ENCODE measurements at places on chromosomes 5 and 9.

GRCh38 chr9:107190061-107190935 is 92.8 kb upstream of the RAD23B start:
- no peaks in the 10 kb centered on the region for H3K36me3 ChIP-seq
- no peak for DNase-seq
- no peaks in the 10 kb centered on the region for H3K4me1 ChIP-seq
- no peaks in the 10 kb centered on the region for H3K27me3 ChIP-seq

GRCh38 chr9:78677326-78677725 is 380.4 kb downstream of the PSAT1 start:
- H3K27me3 ChIP-seq: no peaks in the 10 kb centered on the region
- H3K27ac ChIP-seq: no peak overlapping the region
- no peak for DNase-seq
- no peak overlapping the region for H3K4me3 ChIP-seq

GRCh38 chr5:116754556-116754955 is 179.9 kb upstream of the SEMA6A start:
- DNase-seq: no peak
- no peaks in the 10 kb centered on the region for H3K27me3 ChIP-seq
- H3K4me1 ChIP-seq: no peaks in the 10 kb centered on the region

GRCh38 chr9:12718482-12719026 is 25.4 kb downstream of the TYRP1 start:
- H3K36me3 ChIP-seq: no peaks in the 10 kb centered on the region
- no peaks in the 10 kb centered on the region for H3K4me1 ChIP-seq
- DNase-seq: no peak
- no peaks in the 10 kb centered on the region for H3K27me3 ChIP-seq

DNA sequence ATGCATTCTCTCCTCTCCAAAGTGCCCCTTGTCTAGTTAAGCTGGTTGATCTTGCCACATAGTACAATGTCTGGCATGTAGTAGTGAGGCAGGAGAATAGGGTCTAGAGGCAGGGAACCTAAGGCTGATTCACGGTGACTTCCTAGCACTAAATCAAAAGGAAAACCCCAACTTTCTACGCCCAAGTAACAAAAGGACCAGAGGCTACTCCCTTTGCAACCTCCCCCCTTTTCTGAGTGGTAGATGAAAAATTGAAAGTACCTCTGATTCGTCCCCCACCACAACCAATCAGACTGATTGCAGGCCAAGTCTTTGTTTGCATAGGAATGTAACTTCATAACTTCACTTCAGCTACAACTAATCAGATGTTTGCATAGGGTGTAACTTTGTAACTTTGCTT is 278.8 kb downstream of the PSAT1 start:
- H3K27me3 ChIP-seq: no peaks in the 10 kb centered on the region
- H3K36me3 ChIP-seq: no peaks in the 10 kb centered on the region
- no peaks in the 10 kb centered on the region for H3K4me1 ChIP-seq
- H3K27ac ChIP-seq: no peak overlapping the region
- no peak for DNase-seq
- no peak overlapping the region for H3K4me3 ChIP-seq

DNA sequence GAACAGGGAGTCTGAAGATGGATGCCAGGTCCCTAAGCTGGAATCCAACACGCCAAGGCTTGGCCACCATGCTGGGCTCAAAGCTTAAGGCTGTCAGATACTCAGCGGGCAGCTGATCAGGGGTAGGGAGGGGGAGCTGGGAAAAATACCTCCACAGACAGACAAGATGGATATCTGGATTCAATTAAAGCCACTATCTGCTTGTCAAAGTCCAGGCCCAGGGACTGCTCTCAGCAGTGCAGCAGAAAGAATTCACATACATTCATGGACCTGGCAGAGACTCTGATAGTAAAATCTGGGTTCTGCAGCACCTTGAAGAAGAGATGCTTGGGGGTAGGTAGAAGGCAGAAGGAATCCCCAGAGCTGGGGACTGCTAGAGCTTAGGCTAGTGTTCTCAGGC is 3.2 kb upstream of the RPP25L start:
- no peak overlapping the region for H3K4me3 ChIP-seq
- H3K27me3 ChIP-seq: no peaks in the 10 kb centered on the region
- H3K27ac ChIP-seq: no peak overlapping the region
- no peaks in the 10 kb centered on the region for H3K36me3 ChIP-seq
- peaks cover 24% of the 10 kb centered on the region for H3K4me1 ChIP-seq

GRCh38 chr5:32833663-32834062 is 122.5 kb downstream of the NPR3 start:
- no peak for DNase-seq
- H3K4me3 ChIP-seq: no peak overlapping the region
- H3K27me3 ChIP-seq: no peaks in the 10 kb centered on the region
- no peaks in the 10 kb centered on the region for H3K36me3 ChIP-seq
- H3K4me1 ChIP-seq: no peaks in the 10 kb centered on the region

DNA sequence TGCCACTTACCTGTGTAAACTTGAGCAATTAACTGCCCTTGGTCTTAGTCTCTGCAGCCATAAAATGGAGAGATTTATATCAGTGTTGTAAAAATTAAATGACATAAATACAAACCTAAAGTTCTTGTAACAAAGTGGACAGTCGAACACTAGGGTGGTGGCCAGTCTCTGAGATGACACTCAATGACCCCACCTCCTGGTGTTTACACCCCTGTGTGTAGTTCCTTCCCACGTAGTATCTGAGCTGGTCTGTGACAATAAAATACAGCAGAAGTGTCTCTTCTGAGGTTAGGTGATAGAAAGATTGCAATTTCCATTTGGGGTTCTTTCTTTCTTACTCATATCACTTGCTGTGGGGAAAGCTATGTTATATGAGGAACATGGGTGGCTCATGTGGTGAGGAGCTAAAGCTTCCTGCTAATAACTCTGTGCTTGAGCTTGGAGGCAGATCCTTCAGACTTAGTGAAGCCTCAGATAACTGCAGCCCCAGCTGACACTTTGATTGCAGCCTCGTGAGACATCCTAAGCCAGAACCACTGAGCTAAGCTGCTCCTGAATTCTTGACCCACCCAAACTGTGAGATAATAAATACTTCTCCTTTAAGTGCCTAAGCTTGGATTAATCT is 173.4 kb upstream of the CHD1 start:
- H3K36me3 ChIP-seq: no peaks in the 10 kb centered on the region
- H3K27ac ChIP-seq: no peak overlapping the region
- H3K4me1 ChIP-seq: no peaks in the 10 kb centered on the region
- no peaks in the 10 kb centered on the region for H3K27me3 ChIP-seq
- DNase-seq: no peak

GRCh38 chr5:2300861-2301574 is 418.3 kb upstream of the IRX4 start:
- no peak for DNase-seq
- no peaks in the 10 kb centered on the region for H3K27me3 ChIP-seq
- H3K36me3 ChIP-seq: no peaks in the 10 kb centered on the region
- H3K27ac ChIP-seq: no peak overlapping the region
- H3K4me1 ChIP-seq: no peaks in the 10 kb centered on the region
- H3K4me3 ChIP-seq: no peak overlapping the region

DNA sequence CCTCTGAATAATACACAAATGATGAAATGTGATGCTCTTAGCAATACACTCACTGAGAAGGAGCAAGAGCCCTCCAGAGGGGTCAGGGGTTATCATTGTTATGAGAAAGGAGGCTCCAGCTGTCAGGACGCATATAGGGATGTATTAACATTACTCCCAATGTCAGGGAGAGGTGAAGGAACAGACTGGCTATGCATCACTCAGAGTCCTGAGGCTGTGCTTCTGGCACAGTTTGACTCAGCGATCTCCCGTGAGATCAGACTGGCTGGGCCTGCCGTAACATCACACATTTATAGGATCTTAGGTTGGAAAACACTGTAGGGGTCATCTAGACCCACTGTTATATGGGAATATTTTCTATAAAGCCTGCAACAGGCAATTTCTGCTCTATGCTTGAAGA is 226.5 kb upstream of the GLRA1 start:
- H3K4me1 ChIP-seq: no peaks in the 10 kb centered on the region
- no peaks in the 10 kb centered on the region for H3K27me3 ChIP-seq
- H3K4me3 ChIP-seq: no peak overlapping the region
- DNase-seq: no peak
- no peaks in the 10 kb centered on the region for H3K36me3 ChIP-seq
- H3K27ac ChIP-seq: no peak overlapping the region

- no peaks in the 10 kb centered on the region for H3K27me3 ChIP-seq
- H3K4me3 ChIP-seq: no peak overlapping the region
- H3K4me1 ChIP-seq: no peaks in the 10 kb centered on the region
- no peak overlapping the region for H3K27ac ChIP-seq
- no peak for DNase-seq
Observed at GRCh38 chr5:97427235-97427634, 244.2 kb upstream of the RIOK2 start.

DNA sequence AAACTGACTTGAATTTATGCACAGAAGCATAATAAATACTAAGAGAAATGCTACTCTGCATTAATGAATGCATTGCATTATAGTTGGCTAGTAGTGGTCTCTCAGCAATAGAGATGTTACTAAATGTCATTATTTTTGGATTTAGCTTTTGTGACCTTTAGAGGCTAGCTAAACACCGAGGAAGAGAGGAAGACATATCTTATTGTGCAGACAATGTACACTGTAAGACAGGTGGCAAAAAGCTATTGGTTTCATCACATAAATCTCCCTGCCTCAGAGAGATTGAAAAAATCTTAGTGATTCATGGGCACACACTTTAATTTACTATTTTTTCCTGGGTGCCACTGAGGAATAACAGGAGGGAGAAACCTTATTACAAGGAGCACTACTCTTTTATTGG is 435.9 kb downstream of the TMEM232 start:
- no peaks in the 10 kb centered on the region for H3K27me3 ChIP-seq
- no peaks in the 10 kb centered on the region for H3K36me3 ChIP-seq
- H3K4me3 ChIP-seq: no peak overlapping the region
- no peaks in the 10 kb centered on the region for H3K4me1 ChIP-seq

DNA sequence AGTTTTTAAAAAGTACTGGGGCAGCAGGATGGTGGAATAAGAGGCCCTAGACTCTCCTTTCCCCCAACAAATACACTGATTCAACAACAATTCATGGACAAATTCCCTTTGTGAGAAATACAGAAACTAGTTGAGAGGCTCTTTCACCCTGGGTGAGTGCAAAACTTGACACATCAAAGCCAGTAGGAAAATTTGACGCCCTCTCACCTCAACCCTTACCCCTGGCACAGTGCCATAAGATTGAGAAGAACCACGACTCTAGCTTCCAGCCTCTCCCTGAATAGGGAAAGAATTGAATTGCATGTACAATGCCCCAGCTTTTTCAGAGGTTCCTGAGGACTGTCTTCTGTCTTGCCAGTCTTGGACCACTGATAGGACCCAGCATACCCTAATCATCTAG is 12.3 kb downstream of the KIF4B start:
- no peaks in the 10 kb centered on the region for H3K4me1 ChIP-seq
- no peak overlapping the region for H3K4me3 ChIP-seq
- H3K36me3 ChIP-seq: no peaks in the 10 kb centered on the region

All from Panc1 (cell line).